ENCODE measurements at places on chromosomes 11 and 22.
A peak's percentile ranks its signal among the peaks of the same experiment; 100 is the strongest.

DNA sequence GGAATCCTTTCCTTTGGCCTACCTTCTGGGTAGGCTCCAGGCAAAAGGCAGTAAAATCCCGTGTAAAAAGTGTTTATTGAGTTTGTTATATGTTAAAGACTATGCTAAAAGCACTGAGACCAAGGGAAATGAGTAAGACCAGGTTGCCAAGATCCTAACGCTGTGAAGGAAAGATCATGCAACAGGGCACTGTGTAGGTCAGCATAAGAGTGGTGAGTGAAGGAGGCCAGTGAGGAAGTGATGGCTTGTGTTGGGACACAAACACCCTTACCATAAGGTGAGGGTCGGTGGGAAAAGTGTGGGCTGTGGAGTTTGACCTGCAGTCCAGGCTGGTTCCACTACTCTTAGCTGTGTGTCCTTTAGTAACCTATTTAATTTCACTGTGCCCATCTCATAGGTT is 202.1 kb downstream of the DBX1 start:
- DNase-seq: no peak

DNA sequence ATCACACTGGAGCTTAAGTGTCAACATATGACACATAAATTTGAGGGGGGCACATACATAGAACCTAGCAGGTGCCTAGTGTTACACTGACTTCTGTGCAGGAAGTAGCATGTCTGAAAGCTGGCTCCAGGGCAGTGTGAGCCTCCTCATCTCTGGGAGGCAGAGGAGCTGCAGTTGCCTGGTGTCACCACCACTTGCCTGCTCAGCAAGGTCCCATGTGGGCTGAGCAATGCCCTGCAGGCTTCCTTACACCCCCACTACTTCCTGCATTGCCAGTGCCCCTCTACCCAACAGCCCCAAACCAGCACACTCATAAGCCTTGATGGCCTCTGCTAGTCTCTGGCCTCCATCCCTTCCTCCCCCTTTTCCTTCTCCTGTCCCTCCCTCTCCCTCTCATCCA is 165.8 kb downstream of the BUD13 start:
- no peak for DNase-seq

DNA sequence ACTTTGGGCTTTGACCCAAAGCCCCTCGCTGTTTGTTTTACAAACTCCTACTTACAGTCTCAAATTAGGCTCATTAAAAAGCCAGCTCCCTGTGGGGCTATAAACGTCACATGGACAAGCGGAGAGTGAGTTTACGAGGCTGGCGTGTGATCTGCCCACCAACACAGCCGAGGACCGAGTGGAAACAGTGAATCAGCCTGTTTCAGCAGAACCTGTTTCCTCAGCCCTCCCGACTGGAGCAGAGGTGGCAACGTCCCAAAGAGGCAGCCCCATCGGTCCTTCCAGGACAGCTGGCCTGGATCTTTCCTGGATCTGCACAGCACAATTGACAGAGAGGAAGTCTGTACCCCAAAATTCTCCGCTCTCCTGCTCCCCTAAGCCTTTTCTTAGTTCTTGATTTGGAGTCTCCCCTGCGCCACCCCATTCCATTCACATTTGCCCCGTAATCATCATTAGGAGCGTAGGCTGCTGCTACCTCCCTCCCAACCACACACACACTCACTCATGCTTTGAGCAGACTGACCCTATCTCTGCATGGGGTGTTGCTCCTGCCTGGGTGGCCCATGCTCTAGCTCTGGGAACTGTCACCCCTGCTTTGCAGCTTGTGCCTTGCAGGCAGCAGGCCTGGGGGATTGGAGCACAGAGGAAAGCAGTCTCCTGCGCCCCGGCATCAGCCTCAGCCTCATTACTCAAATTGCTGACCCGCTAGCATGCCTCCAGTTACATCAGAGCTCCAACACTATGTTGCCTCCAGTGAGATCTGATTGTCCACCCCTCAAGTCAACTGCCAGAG is 117.8 kb downstream of the NAT10 start:
- DNase-seq: no peak

- DNase-seq: no peak
Measured at GRCh38 chr11:68325183-68325906, 13.0 kb downstream of the LRP5 start.

- no peak for DNase-seq
Measured at GRCh38 chr11:8242499-8243280, 21.0 kb downstream of the LMO1 start.

- DNase-seq: no peak
Measured at GRCh38 chr22:30028731-30029130, 51.5 kb upstream of the HORMAD2 start.

DNA sequence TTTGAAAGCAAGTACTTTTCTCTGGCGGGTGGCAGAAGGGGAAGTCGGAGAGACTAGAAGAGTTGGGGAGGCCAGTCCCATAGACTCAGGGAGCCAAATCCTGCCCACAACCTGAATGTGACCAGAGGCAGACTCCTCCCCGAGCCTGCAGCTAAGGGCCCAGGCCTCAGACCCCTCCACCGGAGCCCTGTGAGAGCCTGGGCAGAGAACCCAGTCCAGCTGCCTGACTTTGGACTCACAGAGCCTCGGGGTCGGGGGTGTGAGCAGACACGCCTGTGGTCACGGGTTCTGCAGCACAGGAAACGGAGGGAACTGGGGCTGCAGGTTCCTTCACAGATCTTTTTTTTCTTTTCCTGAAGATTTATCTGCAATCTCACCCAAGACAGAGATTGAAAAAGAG is 312.3 kb downstream of the CTTN start:
- no peak for DNase-seq

GRCh38 chr11:26830757-26831156 is 108.9 kb upstream of the SLC5A12 start:
- DNase-seq: no peak

DNA sequence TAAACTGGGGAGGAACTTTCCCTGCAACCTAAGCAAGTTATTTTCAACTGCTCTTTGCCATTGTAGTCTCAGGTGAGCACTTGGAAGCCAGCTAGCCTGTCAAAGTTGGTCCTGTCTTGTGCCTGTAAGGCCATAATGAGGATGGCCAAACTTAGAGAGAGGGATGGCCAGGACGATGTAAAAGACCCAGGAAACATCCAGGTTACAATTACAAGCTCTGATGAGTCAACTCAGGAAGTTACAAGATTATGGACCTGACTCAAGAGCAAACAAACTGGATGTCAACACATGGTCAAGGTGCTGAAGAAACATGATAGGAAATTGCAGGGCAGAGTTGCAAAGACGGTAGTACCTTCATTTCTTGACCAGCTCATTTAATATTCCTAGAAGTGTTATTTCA is 1.6 kb downstream of the GTPBP1 start:
- no peak for DNase-seq

- DNase-seq: no peak
Measured at GRCh38 chr11:57313788-57314135, 11.0 kb downstream of the TNKS1BP1 start.

DNA sequence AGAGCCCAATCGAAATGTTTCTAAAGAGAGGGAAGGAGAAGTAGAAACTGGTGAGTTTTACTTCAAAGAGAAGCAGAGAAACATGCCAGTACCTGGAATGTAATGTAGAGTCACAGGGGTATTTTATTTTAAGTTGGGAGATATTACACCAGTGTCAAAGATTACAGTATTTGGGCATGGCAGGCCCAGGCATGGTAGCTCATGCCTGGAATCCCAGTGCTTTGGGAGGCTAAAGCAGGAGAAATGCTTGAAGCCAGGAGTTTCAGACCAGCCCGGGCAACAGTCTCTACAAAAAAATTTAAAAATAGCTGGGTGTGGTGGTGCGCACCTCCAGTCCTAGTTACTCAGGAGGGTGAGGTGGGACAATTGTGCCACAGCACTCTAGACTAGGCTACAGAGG is 2.7 kb downstream of the SYCE3 start:
- no peak for DNase-seq

GRCh38 chr22:32222991-32223390 is 18.1 kb upstream of the RFPL2 start:
- no peak for DNase-seq

DNA sequence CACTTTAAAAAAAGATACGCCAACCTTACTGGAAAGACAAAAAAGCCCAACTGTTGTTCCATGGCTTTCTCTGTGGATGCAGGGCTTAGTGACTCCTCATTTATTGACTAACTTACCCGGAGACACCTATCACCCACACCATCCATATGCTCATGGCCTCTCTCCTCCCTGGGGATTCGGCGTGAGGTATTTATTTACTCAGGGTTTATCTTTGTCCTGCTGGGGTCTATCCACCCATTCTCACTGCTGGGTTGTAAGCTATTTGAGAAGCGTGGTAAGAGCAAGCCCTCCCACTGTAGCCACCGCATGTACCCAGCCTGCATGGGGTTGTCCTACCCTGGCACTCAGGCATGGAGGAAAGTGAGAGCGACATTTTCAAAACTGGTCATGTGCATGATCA is 93.6 kb downstream of the NELL1 start:
- DNase-seq: no peak

DNA sequence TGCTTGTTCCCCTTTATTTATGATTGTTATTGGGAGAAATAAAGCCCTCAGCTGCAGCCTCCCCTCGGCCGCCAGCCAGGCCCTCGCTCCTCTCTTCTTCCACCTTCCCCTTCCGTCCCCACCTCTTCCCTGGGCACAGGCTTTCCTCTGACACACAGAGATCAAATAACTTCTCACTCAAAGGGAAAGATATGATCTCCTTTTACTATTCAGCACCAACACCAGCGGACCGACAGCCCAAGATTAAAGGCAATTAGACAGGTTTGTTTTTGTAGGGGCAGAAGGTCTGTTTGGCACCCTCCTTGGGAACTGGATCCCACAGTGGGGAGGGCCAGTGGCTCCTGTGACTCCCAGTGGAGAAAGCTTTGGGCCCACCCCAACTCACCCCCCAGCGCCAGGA is 23.0 kb downstream of the NECTIN1 start:
- DNase-seq: no peak

DNA sequence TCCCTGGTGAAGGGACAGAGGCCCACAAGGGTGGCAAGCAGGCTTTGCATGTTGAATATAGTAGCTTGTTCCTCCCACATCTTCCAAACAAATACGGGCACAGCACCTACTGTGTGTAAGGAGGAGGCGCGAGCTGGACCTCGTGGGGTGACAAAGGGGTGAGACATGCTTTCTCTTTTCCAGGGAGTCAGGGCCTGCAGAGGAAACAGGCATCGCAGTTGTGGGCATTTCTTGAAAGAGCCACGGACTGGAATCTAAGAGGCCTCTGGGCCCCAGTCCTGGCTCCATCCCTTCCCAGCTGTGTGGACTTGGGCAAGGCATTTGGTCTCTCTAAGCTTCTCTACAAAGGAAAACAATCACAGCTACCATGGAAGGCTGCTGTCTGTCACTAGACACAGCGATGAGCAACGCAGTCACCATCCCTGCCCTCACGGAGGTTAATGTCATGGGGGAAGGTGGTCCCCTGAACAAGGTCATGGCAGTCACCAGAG is 13.0 kb upstream of the CDC42EP1 start:
- DNase-seq: no peak

DNA sequence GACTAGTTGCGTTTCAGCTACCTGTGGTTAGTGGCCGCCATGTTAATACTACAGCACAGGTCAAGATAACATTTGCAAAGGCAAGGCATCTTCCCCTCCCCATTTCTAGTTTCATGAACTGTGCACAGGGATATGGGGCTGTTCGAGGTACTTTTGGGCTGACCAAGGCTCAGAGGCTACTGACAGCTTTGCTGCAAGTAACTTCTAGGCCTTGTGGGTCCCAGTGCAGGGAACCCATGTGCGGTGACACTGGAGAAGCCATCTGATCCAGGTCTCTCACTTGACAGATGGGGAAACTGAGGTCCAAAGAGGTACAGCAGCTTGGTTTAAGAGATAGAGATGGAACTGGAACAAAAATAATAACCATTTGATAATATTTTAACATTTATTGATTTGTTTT is 13.6 kb downstream of the TIMP3 start:
- no peak for DNase-seq

DNA sequence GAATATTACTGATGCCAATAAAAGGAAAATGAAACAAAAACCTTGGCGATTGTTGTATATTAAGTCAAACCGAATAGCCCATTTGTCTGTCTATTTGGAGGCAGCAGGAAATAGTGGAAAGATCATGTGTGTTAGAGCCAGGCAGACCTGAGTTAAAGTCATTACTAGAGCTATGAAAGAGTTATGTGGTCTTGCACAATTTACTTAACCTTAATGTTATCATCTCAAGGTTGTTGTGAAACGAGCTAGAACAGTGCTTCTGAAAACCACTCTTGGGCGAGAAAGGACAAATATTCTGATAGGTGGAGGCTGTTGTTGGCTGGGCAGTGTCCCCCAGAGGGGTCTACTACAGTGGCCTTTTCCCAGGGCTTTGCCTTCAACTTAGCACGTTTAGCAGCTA is 60.0 kb upstream of the NUP160 start:
- DNase-seq: peak; percentile 44

DNA sequence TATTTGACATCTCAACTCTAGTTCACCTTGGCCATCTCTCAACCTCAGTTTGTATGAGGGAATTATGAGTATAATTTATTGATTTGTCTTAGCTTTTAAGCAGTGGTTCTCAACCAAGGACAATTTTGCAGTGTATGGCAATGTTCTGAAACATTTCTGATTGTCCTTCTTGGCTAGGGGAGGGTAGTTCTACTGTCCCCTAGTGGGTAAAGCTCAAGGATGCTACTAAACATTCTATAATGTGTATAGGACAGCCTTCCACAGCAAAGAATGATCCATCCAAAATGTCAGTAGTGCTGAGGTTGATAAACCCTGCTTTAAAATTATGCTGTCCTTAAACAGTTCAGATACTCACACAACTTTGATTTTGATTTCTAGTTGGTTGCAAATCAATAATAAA is 78.1 kb upstream of the ALKBH3 start:
- DNase-seq: no peak

GRCh38 chr11:42960521-42961088 is 351.2 kb upstream of the API5 start:
- DNase-seq: no peak

DNA sequence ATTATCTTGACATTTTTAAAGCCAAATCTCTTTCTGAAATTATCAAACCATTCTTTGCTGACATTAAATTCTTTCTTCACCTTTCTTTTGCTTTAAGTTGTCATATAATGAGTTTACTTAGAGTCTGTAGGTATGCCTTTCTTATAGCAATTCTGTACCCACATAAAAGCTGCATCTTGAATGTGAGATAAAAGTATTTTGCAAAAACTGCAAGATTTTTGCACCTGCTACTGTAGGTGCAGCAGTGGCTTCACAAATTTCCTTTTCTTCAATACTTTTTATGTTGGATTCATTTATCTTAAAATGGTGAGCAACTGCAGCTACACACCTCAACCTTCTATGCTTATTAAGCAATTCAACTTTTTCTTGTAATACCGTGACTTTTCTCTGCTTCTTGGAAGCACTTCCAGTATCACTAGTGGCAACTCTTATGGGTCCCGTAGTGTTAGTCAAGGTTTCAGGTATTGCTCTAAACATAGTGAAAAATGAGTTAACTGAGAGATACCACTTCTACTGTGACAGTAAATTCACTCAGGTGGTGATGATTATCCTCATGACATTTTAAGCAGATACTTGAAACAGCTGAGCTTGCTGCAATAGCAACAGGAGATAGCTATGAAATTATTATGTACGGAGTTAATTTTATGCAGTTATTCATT is 18.8 kb downstream of the ZFP91 start:
- DNase-seq: no peak
